NCI-H187 treated with DMSO at 0.1 percent for 48 hours (cell line): ENCODE measurements at places on chromosomes 6 and 20.

DNA sequence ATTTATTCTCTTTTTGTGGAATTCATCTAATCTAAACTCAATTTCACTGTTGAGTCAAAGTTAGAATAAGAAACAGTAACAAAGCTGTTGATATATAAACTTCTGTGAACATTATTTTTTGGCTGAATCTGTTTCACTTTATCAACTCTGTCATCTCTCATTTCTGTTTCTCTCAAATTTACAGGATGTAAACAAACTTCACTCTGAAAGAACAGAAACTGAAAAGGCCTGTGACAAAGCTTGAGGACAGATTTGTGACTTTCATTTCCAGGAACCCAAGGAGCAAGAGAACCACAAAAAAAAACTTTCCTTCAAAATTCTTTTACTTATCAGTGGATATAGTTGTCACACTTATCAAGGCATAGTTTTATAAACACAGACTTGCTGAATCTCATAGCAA is 447.9 kb upstream of the OPRM1 start:
- no peak for DNase-seq

- no peak for DNase-seq
Measured at GRCh38 chr20:39835130-39835842, 853.8 kb downstream of the MAFB start.

- no peak for DNase-seq
Measured at GRCh38 chr6:166905505-166906134, 50.7 kb downstream of the RNASET2 start.

GRCh38 chr6:94227741-94228140 is 808.4 kb upstream of the EPHA7 start:
- peak; percentile 2 for DNase-seq

- no peak for DNase-seq
Measured at GRCh38 chr6:170345662-170346061, 39.1 kb downstream of the FAM120B start.

DNA sequence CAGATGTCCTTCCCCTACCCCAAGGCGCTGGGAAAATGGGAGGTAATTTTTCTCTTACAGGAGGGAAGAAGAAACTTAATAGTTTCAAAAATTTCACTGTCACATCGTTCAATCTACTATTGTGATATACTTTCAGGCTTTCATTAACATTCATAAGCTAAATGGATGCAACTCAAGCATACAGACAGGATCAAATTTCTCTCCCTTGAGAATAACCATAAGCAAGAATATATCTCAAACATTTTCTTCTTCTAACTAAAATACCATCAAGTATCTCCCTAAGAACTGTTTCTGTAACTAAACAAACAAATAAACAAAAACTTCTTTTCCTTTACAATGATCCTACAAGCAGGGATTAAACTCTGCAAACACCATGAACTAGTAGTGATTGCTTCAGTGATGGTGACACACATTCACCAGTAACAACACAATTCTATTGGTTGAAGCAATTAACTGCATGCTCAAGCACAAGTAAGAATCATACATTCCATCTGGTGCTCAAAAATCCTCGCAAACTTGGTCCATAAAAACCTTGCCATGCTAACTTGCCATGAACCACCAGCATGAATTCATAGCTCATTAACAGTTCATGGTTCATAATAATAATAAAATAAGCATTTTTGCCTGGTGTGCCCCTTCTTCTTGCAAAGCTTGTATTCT is 183.8 kb downstream of the PTPRK start:
- no peak for DNase-seq

- DNase-seq = no peak
Measured at GRCh38 chr6:168136622-168137021, 57.6 kb upstream of the FRMD1 start.

- no peak for DNase-seq
Measured at GRCh38 chr20:49989234-49990065, 6.7 kb downstream of the SNAI1 start.

- no peak for DNase-seq
Measured at GRCh38 chr6:63897459-63897858, 261.9 kb downstream of the PHF3 start.

DNA sequence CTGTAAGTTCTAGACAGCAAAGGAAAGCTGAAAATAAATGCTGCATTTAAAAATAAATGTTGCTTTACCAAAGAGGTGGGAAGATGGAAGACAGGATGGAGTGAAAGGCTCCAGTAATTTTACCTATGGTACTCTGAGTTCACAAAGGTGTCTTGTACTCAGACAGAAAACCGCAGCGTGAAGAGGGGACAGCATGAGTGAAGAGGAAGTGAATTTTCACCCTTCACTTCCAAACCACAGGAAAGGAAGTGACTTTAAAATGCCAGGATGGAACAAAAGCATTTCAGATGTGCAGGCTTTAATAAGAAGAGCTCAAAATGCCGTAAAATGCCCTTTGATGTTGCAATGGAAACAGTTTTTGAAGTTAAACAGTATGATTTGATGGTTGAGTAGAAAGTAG is 91.2 kb upstream of the TINAG start:
- no peak for DNase-seq

- DNase-seq = no peak
Measured at GRCh38 chr20:20930500-20930899, 175.7 kb downstream of the LINC00237 start.

DNA sequence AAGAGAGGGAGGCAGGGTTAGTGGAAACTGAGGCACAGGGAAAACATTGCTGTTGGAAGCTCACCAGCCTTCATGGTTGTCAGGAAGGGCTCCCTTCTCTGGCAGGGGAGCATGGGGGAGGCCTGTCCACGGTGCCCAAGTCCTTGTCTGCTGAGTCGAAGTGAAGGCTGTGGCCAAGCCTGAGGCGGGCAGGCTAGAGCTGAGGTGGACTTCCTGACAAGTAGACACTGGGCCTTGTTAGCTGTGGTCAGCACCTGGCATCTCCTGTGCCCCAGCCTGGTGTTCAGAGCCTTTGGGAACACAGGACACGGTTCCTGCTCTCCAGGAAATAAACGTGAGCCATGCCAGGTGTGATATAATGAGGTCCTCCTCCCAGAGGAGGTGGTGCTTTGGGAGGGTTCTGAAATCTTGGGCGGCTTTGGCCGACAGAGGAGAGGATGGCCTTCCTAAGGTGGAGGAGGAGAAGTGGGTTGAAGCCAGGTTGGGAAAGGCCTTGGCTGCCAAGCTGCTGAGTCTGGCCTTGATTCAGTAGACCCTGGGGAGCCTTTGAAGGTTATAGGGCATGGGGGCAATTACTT is 138.4 kb upstream of the RNF24 start:
- no peak for DNase-seq

DNA sequence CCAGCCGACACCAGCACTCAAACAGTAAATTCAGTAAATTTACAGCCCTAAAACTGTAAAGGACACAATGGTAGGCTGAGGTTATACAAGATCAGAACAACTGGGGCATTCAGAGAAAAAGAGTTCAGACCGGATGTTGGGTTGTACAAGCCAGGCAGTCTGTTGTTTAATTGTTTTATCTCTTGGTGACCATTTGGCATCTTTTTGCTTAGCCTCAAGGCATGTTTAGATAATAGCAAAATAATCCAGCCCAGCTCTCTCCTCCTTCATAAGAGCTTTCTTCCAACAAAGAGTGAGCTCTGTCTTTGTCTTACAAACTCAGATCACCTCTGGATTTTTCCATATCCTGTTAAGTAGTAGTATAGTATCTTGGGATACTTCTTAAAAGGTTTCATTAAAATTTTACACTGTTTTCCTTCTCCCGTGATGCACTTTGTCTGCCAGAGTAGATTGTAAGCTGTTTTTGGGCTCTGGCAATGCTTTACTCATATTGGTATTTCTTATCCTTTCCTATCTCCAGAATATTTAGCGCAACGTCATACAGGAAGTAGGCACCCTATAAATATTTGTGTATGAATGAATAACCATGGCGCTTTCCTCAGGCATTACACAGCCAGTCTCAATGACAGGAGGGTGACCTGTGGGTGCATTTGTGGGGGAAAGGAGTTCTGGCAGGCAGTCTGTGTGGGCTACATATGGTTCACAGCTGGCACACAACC is 35.6 kb upstream of the TRAM2 start:
- no peak for DNase-seq

- no peak for DNase-seq
Measured at GRCh38 chr20:56843386-56843785, 214.3 kb downstream of the TFAP2C start.

GRCh38 chr6:121222656-121223055 is 111.6 kb downstream of the TBC1D32 start:
- DNase-seq = no peak

GRCh38 chr6:54722328-54722727 is 124.2 kb upstream of the FAM83B start:
- no peak for DNase-seq

DNA sequence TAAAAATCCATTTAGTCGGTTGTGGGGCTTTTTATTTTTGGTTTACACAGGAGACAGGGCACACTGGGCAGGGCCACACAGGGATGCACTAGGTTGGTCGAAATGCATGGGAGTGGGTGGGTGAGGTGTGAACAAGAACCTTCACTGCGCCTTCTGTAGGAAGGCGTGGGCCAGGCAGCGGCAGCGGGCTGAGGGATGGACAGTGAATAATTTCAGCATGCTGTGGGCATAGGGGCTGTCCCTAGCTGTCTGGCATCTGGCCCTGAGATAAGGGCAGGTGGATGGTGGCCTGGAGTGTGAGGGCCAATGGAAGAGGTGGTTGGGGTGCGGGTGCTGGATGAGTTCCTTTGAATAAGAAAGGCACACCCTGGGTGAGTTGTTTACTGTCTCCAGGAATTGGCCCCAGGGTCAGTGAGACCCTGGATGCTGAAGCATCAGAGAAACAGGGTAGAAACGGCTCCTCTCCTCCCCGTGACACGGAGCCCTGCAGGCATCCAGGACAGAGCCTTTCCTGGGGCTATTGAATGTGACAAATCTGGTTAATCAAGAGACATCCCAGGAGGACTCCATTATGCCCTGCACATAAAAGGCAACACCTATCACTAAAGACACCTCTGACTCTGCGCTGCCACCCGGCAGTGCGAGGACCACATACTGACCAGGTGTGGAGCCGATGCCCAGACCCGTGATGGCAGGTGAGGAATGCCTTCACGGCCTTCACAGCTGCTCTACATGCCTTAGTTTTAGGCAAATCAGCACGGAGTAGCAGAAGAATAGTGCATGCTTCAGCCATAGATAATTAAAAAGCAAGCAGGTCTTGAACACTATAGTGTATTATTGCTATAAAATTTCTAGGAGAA is 123.0 kb upstream of the SNX9 start:
- DNase-seq = no peak

- no peak for DNase-seq
Measured at GRCh38 chr6:106730718-106731117, 101.3 kb downstream of the QRSL1 start.

DNA sequence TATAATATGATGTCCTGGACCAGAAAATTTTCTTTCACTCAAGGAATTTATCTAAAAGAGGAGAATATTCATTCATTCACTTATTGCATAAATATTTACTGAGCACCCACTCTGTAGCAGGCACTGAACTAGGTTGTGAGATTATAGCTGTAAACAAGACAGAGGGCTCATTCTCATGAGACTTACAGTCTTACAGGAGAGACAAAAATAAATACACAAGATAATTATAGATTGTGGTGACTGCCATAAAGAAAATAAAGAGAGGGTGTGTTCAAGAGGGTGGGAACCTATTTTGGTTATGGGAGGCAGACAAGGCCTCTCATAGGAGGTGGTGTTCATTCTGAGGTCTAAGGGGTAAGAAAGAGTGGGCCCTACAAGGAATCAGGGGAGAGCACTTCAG is 109.9 kb upstream of the SUPT3H start:
- no peak for DNase-seq

GRCh38 chr6:37051138-37052026 is 45.9 kb downstream of the FGD2 start:
- DNase-seq = no peak

DNA sequence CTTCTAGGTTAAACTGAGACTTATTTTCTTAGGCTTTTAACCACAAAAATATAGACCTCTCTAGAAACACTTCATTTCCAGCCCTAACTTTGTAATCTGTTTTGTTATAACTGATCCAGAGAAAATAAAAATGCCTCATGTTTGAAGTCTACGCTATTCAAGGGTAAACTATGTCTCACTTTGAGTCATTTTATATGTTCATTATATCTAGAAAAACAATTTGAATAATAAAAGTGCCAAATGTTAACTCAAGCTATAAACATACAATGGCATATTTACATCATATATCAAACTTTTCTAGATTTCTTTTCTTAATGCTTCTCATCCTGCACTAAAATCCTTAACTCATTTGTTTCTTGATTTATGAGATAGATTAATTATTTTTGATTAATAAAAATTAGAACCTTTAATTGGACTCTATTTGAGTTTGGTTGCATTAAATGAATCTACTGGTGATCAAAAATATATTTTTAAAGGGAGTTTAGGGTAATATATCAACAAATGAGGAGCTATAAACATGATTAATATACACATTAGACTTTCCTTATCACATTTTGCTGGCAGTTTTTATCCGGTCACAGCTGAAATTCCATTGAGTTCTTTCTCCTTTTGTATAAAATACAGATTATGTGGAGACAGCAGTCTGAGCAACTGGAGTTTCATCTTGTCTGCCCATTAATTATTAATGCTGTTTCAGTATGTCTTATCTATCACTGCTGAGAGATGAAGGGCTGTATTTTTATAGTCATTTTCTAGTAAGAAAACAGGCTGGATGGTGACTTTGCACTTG is 246.5 kb downstream of the TBX18 start:
- DNase-seq = no peak

DNA sequence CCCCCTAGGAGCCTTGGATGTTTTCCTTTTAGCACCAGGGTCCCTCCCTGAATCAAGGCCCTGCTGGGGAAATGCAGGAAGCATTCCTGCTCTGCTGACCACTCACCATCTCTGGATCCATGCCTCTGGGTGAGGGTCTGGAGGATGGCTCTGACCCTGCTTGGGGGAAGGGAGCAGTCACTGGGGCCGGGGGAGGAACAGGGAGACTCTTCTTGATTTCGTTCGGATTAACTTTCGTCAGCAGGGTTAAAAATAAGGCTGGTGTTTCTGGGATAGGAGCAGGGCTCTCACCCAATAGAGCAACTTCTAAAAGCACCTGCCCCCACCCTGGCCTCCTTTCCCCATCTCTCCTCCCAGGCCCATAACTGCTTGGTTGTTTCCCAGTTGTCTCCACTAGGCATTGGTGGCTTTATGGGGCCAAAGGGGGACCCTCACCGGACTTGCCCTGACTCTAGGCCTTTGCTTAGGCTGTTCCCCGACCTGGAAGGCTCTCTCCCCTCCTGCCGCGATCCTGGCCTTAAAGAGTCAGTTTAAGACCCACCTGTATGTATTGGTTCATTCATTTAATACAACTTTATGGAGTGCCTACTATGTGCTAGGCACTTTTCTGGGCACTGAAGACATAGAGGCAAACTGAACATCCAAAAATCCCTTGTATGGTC is 63.0 kb downstream of the JPH2 start:
- DNase-seq = no peak
